PC-9 (cell line): ENCODE measurements at places on chromosomes 1 and 21. TPM values are rescaled to one million over a fixed set of nuclear protein-coding genes. Genes with fewer than 3 reads are reported as not detected.

- no peak for DNase-seq
Measured at GRCh38 chr1:83761167-83762038, 237.5 kb downstream of the TTLL7 start.

DNA sequence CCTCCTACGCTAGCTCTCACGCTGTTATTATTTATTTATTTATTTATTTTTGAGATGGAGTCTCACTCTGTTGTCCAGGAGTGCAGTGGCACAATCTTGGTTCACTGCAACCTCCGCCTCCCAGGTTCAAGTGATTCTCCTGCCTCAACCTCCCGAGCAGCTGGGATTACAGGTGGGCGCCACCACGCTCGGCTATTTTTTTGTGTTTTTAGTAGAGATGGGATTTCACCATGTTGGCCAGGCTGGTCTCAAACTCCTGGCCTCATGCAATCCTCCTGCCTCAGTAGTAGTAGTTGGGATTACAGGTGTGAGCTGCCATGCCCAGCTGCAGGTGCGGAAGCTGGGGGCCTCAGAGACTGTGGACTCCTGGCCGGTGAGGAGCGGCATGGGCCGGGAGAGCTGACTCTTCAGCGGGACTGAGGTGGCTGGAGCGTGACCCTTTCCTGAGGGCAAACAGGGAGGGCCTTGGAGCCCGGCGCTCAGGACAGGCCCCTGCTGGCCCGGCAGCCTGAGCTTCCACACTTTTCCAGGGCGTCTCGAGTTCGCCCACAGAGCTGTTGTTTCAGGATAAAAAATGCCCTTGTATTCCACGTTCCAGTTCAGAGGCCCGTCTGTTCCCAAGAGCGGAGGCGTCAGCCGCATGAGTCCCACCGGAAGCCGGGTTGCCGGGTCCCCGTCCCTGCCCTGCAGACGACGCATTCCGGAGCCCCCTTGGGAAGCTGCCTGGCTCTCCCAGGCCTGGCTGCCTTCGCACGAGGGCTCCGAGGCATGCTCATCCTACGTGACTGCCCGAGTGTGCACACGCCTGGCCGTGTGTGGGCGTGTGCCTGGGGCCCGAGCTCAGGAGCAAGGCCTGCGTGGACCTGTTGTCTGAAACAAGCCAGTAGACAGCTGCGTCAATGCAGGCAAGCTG, 126.2 kb downstream of the SIK1 start:
- DNase-seq = no peak

DNA sequence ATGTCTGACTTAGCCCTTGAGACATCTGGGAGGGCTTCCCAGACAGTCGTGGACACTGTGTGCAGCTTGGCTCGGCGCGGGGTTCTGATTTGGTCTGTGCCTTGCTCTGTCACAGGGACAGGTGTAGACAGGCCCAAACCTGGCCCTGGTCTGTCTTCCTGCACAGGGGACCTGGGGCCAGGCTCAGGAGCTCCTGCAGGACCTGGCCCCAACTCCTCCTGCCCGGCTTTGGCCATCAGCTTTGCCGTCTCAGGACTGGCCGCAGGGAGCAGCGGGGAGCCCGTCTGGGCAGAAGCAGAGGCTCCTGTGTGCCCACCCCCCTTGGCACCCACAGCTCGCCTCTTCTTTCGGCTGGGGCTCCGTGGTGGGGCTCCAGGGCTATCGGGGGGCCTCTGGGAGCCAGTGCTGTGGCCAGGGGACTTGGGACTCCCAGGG, 1.7 kb downstream of the PERM1 start:
- DNase-seq = no peak

DNA sequence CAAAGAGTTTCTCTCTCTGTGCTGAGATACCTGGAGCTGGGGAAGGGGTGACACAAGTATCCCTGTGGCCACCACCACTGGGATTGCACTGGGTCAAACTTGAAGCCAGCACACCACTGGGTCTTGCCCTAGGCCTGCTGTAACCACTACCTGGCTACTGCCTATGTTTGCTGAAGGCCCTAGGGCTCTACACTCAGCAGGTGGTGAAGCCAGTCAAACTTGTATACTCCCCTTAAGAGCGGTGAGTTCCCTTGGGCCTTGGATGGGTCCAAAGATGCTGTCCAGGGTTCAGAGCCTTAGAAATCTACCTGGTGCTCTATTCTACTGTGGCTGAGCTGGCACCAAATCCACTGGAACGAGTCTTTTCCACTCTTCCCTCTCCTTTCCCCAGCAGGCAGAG, 47.0 kb upstream of the WDR26 start:
- no peak for DNase-seq

GRCh38 chr1:43769350-43769908, 62.1 kb downstream of the ST3GAL3 start:
- DNase-seq = no peak

DNA sequence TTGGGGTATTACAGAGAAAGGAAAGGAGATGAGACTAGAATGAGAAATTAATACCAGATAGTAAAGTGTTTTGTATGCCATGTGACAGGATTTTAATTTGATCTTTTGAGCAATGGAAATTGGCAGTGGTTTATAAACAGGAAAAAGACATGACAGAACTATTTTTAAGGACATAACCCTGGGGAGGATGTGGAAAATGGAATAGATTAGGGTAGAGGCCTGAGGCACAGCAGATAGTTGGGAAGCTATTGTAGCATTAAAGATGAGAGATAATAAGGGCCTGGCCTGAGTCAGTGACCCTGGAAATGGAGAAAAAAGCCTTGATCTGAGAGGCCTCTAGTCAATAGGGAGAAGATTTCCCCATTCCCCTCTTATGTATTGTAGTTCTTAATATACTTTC, 22.1 kb upstream of the KCNA3 start:
- no peak for DNase-seq

DNA sequence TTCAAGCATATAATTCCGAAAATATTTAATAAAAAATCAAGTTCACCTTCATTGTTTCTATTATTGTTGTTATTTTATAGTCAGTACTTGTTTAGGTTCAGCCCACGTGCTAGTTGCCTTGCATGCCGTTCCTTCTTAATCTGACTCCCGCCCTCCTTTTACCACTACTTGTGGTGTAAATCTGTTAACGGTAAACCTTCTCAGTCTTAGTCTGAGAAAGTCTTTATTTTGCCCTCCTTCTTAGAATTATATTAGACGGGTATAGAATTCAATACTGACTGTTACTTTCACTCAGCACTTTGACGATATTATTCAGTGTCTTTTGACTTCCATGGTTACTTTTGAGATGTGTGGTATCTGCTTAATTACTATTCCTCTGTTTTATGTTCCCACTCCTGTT, 104.8 kb downstream of the RGL1 start:
- DNase-seq = no peak

Gene SGIP1
- not detected in 2 replicates for total RNA-seq

- no peak for DNase-seq
Measured at GRCh38 chr1:46687921-46688509, 16.4 kb downstream of the TEX38 start.

Gene PRUNE1
- total RNA-seq = 26.6 and 30.7 TPM in 2 replicates

DNA sequence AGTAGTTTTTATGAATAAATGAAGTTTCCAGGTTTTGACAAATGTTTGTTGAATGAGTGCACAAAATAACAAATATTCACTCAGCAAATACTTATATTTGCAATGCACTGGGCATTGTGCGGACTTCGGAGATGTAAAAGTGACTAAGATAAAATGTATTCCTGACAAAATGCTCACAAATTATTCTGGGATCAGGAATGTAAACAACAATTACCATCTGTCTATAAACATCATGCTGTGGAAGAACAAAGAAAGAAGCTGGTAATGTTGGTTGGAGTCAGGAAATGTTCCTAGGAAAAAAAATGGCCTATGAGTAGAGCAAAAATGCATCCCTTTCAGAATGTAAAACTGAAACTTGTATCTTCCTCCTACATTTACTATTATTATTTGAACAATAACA, 68.5 kb downstream of the CRB1 start:
- DNase-seq = no peak

- no peak for DNase-seq
Measured at GRCh38 chr1:175443332-175443731, 250.8 kb upstream of the KIAA0040 start.

Gene RHBG
- total RNA-seq = 1.8 and 4.0 TPM in 2 replicates

GRCh38 chr1:160404094-160404493, 3.7 kb downstream of the VANGL2 start:
- DNase-seq = no peak

Gene F13B
- not detected in 2 replicates for total RNA-seq
